ENCODE measurements at places on chromosomes 6 and 20.
A peak's percentile ranks its signal among the peaks of the same experiment; 100 is the strongest.

GRCh38 chr6:77021778-77022177 lies 441.5 kb downstream of the HTR1B start:
- DNase-seq: no peak

GRCh38 chr6:13419422-13420195 lies 67.8 kb downstream of the GFOD1 start:
- DNase-seq: no peak

- no peak for DNase-seq
Measured at GRCh38 chr6:80457439-80457933, 351.0 kb downstream of the BCKDHB start.

GRCh38 chr6:106169517-106169916 lies 83.4 kb downstream of the PRDM1 start:
- no peak for DNase-seq

DNA sequence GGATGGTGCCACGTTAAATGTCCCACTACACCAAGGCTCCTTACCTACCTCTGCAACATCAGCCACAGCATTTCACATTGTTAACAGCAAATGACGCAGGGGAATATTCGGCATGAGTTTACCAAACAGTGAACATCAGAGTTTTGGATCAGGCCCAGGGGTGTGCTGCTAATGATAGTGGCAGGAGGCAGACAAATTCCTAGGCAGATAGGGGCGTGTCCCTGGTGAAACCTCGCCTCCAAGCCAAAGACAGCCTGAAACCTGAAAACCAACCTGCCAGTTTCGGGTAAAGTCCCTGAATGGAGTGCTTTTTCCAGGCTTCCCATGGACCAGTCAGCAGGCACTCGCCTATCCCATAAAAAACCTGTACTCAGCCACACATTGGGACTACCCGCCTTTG lies 133.6 kb downstream of the SH3BGRL2 start:
- DNase-seq: no peak

DNA sequence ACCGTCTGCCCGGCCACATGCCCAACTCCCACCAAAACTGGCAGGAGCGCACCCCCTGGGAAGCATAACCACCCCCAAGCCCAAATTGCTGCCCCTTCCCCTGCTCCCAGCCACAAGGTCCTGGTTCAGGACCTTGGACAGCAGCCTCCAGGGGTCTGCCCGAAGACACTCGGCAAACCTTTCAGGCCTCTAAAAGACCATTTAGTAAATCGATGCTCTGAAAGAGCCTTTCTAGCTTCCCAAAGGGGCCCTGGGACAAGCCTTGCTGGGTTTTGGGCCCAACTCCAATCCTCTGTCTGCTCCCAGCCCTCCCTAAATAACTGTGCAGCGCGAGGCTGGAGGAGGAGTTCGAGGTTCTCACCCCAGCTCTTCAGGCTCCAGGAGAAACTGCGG lies 30.5 kb downstream of the GRM4 start:
- DNase-seq: peak; percentile 34

DNA sequence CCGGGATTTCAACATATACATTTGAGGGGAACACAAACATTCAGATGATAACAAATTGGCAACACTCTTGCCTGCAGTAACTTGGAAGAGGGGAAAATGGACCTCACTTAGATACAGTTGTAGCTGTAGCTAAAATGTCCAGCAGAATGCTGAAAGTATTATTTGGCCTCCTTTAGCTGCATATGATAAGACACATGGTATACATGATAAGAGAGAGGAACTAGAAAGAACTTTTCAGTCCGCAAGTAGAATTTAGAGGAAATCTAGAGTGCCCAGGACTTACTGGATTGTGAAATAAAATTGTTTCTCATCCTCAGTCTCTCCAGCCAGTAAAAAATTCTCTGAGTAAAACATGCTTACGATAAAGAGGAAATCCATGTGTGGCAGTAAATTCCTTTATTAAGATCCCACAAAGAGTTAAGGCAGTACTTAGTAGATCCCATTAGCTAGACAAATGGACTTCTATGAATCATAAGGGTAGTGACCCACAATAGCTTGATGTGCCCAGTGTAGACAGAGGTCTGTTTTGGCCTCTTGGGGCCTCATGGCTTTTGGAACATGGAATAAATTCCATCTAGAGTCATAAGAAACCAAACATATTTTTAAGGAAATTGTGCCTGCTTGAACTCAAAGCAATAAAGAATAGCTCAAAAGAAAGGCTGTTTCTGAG lies 87.9 kb upstream of the RBM24 start:
- no peak for DNase-seq

- no peak for DNase-seq
Measured at GRCh38 chr20:1888796-1889463, 6.3 kb upstream of the SIRPA start.

DNA sequence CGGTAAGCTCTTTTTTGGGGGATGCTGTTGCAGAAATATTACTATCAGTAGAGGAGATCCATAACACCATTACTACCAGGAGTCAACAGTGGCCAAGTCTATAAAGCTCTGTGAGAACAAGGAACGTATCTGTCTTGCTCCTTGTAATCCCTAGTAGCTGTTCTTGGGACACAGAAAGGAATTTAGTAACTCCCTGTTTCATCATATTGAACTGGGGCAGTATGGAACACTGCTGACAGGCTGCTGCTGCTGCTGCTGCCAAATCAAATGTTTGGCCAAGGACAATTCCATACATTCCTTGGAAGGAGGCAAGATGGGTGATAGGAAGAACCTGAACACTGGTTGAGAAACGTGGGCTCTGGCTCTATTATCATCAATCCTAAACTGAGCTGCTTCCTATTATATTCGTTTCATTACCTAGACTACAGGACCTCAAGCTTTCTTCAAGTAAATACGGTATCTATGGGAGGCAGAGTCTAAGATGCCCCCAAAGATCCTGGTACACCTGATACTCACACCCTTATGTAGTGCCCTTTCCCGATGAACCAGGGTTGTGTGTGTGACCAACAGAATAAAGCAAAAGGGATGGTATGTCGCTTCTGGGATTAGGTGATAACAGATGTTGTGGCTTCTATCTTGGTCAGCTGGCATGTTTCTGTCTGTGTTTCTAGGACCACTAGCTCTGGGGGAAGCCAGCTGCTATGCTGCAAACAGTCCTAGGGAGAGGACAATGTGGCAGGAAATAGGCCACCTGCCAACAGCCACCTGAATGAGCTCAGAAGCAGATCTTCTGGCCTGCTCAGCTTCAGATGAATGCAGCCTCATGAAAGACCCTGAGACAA lies 39.5 kb downstream of the ELOVL5 start:
- DNase-seq: no peak

DNA sequence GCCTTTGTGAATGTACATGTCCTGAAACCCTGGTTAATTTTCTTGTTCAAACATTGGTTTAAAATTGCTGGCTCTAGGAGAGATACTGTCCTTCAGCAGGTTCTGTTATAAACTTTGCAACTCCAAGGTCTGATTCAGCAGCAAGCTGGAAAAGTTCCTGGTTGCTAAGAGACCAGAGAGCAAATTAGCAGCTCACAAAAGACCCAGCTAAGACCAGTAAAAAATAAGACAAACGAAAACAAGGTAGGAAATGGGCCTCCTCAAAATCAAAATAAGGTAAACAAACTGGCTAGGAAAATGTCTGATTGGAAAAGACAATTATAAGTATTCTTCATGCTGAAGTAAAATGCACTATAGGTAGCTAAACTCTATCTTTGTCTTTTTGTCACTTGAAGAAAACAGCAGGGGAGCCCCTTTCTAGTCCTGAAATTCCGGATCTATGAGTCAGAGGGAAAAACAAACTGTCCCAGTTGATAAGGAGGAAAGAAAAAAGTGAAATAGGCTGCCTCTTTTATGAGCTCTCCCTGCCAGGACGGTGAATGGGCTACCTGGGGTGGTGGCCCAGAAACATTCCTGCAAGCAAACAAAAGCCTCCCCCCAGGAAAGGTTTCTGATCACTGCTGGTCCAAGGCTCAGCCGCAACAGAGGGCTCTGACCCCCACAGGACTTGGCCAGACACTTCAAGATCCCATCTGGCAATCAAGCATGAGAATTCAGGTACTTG lies 41.6 kb downstream of the UNC5CL start:
- no peak for DNase-seq

- DNase-seq: no peak
Measured at GRCh38 chr20:16520154-16520553, 53.1 kb downstream of the KIF16B start.

- DNase-seq: peak; percentile 79
Measured at GRCh38 chr20:57092112-57092899, 174.1 kb downstream of the BMP7 start.

DNA sequence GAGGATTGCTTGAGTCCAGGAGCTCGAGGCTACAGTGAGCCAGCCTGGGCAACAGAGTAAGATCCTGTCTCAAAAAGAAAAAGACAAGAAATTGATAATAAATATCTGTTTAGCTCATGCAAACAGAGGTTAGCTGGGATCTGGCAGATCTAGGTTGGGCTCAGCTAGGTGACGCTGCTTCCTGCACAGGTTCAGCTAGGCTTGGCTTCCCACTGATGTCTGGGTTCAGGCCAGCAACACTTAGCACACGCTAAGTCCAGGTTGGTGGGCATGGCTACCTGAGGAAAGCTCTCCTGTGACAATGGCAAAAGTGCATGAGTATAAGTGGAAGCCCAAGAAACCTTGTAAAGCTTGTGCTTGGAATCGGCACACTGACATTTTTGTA lies 48.7 kb downstream of the RIN2 start:
- no peak for DNase-seq

- DNase-seq: no peak
Measured at GRCh38 chr20:62367136-62367632, at the start of gene LAMA5. Gene LAMA5 (minus strand): TSS chr20:62367312. CDS start chr20:62367245, 67 bp downstream.

DNA sequence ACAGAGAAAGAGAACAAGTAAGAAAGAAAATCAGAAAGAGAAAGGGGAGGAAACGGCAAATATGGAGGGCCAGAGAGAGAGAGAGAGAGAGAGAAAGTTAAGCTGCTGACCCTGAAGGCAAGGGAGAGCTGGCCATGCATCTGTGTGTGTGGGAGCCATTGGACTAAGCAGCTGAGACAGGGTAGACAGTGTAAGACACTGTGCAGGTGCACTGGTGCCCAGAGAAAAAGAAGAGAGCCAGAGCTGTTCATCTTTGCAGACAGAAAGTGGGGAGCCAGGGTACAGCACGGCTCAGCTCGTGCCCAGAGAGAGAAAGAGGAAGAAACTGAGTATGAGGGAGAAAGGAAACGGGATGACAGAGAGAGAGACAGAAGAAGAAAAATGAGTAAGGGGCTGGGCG lies 24.2 kb upstream of the ZNF318 start:
- no peak for DNase-seq

DNA sequence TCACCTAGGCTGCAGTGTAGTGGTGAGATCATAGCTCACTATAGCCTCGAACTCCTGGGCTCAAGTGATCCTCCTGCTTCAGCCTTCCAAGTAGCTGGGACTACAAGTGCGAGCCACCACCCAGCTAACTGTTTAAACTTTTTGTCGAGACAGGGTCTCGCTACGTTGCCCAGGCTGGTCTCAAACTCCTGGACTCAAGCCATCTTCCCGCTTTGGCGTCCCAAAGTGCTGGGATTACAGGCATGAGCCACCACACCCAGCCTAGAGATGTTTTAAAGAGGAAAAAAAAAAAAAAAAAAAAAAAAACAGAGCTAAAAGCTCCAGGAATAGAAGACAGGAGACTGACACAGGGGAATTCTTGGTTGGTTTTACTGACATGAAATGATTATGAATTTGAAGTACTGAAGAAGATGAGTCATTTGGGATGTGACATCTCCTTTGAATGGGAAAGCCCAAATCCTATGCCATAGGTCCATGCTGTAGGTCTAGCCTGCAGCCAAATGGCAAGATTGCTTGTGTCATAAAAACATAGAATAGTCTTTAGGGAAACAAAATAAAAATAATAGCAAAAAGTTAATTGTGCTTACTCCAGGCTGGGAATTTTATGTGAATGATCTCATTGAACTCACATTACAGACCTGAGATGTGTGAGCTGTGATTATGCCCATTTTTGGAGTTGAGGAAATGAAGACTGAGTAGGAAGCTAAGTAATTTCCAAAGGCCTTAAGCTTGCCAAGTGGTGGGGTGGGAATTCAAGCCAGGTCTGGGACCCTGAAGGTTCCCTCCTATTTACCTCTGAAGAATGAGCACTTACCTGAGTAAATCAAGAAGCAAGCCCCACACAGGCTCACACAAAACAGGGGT lies 24.3 kb upstream of the NHSL1 start:
- DNase-seq: no peak

DNA sequence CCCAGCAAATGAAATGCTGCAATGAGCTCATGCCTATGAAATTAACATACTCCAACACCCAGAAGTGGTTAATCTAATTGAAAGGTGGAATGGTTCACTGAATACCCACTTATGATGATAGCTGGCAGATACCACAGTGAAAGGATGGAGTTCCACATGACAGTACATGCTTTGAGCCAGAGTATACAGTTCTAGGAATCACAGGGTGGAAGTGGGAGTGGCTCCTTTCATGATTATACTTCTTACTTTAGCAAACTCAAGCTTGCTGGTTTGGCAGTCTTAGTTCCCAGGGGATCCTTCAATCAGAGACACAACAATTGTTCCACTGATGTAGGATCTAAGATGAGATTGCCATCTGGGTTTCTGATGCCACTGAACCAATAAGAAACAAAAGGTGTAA lies 21.5 kb downstream of the CD164 start:
- DNase-seq: no peak

- DNase-seq: no peak
Measured at GRCh38 chr6:34562861-34563512, 6.9 kb upstream of the SPDEF start.

DNA sequence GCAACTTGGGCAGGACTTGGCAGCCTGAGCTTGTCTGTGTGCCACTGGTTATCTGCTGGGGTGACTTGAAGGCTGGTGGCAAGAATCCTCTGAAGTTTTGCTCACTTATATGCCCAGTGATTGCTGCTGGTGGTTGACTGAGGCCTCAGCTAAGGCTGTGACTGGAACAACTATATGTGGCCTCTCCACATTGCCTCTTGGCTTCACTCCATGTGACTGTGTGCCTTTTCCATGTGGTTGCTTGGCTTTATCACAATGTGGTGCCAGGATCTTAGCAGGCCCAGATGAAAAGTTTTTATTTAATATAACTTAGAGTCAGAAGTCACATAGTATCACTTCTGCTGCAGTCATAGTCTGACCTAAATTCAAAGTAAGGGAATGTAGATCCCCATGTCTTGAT lies 104.5 kb downstream of the ADAT2 start:
- DNase-seq: no peak

- no peak for DNase-seq
Measured at GRCh38 chr20:52624281-52624680, 347.9 kb upstream of the TSHZ2 start.

All from stimulated activated CD8-positive, alpha-beta memory T cell treated with anti-CD3 and anti-CD28 coated beads, Interleukin-4, amount 100 ng/mL, for 48 hours (primary cell).